Neural progenitor cell (in vitro differentiated cells): ENCODE measurements at places on chromosomes 16 and 17.

DNA sequence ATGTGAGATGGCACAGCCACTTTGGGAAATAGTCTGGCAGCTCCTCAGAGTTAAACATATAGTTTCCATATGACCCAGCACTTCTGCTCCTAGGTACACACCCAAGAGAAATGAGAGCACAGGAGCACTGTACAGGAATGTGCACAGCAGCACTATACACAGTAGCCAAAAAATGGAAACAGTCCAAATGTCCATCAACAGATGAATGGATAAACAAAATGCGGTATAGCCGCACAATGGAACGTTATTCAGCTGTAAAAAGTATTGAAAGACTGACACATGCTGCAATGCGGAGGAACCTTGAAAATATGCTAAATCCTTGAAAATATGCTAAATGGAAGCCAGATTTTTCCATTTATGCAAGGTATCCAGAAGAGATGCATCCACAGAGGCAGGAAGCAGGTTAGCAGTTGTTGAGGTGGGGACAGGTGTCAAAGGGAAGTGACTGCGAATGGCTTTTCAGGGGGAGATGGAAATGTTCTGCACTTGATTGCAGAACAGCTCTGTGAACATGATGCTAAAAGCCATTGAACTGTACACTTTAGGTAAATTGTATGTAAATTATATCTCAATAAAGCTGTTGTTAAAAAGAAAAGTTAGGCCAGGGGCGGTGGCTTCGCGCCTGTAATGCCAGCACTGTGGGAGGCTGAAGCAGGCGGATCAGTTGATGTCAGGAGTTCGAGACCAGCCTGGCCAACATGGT, 80.7 kb downstream of the MPRIP start:
- DNase-seq: no peak

GRCh38 chr17:44977065-44977464, 9.0 kb upstream of the C1QL1 start:
- DNase-seq: no peak

DNA sequence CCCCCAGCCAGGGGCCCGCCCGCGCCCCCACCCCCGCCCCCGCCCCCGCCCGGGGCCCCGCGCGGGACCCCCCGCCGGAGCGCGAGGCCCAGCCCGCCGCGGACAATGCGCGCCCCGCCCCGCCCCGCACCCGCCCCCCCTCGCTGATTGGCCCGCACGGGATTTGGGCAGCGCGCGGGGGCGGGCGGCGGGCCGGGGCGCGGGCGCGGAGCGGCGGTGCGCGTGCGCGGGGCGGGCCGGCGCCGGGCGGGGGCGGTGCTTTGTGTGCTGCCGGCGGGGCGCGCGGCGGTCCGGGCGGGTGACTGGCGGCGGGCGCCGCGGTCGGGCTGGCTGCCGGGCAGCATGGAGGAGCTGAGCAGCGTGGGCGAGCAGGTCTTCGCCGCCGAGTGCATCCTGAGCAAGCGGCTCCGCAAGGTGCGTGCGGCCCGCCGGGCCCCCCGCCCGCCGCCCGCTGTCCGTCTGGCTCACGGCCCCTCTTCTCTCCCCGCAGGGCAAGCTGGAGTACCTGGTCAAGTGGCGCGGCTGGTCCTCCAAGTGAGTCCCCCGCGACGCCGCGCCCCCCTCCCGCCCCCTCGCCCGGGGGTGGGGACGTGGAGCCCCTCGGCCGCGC, at the start of gene CBX2:
Gene CBX2, plus strand, starts transcription at position 255 of the 610 bp plus-strand sequence. Its CDS starts 88 bp downstream, at position 343.
- peak; percentile 94 for DNase-seq

DNA sequence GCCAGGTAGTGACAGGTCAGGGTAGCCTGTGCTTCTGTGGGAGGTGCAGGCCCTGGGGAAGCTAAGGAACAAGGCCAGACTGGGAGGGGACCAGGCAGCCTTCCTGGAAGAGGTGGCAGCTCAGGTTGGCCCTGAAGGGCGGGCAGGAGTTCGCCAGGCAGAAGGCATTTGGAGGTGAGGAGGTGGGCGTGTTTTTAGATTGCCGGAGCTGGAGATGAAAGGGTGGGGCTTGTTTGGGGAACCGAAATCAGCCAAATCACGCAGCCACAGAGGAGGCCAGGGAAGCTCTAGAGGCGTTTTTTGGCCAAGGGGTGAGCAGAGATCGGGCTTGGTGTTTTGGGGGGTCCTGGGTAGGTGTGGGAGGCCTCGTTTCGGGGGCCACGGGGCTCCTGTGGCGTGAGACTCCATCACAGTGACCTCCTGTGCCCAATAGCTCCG, 7.6 kb downstream of the ADCY7 start:
- no peak for DNase-seq

DNA sequence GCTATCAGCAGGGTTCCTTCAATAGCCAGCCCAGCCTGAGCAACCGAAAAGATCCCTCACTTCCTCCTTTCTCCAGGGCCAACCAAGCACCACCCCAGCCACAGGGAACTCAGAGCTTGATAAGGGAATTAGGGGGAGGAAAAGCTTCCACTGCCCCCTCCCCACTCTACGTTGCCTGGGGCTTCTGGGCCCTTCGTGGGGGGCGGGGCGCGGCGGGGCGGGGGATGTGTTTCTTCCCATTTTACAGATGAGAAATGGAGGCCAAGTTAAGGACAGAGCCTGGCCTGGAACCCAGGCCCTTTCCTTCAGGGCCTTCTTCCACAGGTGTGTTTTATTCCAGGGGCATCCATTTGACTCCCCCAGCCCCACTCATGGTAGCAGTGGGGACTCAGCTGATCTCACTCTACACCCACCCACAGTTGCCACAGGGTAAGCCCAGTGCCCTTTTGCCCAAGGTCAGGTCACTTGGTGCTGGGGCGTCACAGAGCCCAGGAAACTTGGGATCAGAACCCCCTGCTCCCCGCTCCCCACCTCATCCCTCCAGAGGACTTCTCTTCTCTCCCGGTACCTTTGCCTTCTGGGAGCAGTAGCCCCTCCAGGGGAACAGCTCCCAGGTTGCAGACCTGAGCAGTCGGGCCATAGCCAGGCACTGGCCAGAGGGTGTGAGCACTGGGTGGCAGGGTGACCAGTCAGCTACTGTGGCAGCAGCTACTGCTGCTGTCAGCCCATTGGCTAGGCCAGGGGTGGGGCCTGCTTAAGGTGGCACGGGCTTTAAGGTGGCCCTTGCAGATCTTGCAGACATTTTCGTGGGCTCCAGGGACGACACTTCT, at the start of gene LDHD:
Gene LDHD, minus strand, starts transcription at position 700 of the 830 bp plus-strand sequence. Its CDS starts 60 bp downstream, at position 640.
- DNase-seq: peak; percentile 67
